ENCODE measurements at places on chromosomes 5 and 9. TPM values are rescaled to one million over a fixed set of nuclear protein-coding genes. Genes with fewer than 3 reads are reported as not detected.

Gene TMEM174
- total RNA-seq, result not detected

Gene ELL2
- total RNA-seq, result 39.6 TPM

Gene PTBP3
- total RNA-seq, result 18.9 TPM

Gene AGXT2
- total RNA-seq, result not detected

Gene MAPKAP1
- 64.0 TPM for total RNA-seq

All from epithelial cell of alveolus of lung (primary cell).